ENCODE measurements at places on chromosomes 6 and 20. TPM values are rescaled to one million over a fixed set of nuclear protein-coding genes. Genes with fewer than 3 reads are reported as not detected.

- DNase-seq, result no peak
These were observed 734.3 kb downstream of the QKI start for GRCh38 chr6:164148788-164149187.

- no peak for DNase-seq
These were observed 705.2 kb upstream of the NRSN1 start for GRCh38 chr6:23420659-23421350.

DNA sequence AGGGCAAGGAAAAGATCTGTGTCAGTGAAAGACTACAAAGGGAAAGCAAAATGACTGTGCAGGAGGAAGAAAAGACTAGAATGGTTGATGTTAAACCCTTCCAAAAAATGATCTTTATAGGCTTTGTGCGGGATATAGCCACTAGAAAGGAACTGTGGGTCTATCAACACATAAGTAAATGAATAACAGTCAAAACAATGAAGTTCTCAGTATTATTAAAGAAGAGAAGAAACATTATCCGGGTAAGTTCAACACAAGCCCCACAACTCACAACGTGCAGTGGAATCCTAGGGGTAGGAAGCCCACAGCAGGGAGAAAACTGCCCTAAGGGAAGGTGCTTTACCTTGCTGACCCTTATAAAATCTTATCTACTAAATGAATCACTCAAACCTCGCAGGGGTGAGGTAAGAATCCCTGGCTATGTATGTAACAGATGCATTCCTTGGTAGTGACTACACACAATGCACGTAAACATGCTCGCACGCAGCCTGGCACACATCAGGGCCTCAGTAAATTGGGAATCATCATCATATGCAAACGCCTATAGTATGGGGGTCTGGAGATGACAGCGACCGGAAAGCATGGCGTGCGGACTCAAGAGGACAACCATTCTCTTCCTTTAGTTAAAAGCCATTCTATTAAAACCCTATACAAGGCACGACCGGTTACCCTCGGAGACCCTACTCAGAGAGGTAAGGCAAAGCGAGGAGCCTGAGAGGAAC is 11.3 kb downstream of the TFAP2A start:
- DNase-seq, result no peak

DNA sequence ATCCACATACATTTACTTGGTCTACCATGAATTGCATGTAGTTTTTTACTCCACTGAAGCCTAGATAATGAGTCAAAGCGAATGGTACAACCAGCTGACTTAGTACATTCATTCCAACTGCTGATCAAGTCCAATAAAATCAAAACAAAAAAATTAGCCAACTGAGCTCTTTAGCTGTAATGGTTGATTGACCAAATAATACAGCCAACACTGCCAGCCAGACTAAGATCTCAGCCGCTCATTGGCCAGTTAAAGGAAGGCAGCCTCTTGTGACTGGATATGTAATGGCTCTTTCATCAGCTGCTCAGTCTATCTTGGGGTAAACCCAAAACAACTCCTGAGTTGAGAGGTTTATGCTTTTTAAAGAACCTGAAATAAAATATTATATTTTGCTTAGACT is 204.3 kb upstream of the RSPO3 start:
- DNase-seq, result no peak

The NFKBIE gene
- polyA plus RNA-seq, result 3.6 TPM

The CALHM5 gene
- polyA plus RNA-seq, result 3.7 TPM

All from muscle of arm (tissue), 14 donors.